ENCODE measurements at places on chromosomes 5 and 9. TPM values are rescaled to one million over a fixed set of nuclear protein-coding genes. Genes with fewer than 3 reads are reported as not detected.

DNA sequence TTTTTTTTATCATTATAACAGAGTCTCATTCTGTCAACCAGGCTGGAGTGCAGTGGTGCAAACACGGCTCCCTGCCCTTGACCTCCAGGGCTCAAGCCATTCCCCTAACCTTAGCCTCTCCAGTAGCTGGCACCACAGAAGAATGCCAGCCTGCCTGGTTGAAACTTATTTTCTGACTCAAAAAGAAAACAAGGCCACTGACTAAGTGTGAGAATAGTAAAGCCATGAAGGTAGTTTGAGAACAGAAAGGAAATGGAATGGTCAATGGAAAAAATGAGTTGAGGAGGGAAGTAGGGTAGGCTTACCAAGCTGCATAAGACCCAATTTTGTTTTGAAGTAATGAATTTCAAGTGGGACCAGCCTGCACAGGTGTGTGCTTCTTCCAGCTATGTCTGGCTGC lies 82.8 kb upstream of the RORB start:
- DNase-seq = no peak

GFRA3 gene
- 1.9 TPM for total RNA-seq

DNA sequence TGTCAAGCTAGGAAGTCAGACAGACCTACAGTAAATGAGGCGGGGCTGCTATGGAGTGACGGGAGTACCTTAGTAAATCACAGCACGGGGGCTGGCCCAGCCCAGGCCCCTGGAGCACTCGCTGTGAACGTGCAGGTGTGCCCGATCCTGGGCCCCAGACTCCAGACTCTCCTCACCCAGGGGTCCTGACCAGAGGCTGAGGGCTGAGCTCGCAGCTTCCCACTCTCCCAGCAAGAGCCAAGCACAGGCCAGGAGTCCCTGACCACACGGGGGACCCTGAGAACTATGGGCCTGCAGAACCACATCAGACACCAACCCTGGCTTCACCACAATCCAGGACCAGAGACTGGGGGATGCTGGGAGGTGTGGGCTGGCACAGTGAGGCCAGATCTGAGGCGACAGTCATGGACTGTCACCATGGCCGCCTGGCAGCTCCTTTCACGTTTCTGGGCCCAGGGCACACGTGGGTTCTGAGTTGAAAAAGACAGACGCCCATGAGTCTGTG lies 73.4 kb downstream of the ADAMTS2 start:
- peak; percentile 33 for DNase-seq

- DNase-seq = no peak
These were observed 3.9 kb downstream of the SSBP2 start for GRCh38 chr5:81747030-81747429.

SLC4A9 gene
- 0.26 TPM for total RNA-seq

IL13 gene
- total RNA-seq = not detected

DNA sequence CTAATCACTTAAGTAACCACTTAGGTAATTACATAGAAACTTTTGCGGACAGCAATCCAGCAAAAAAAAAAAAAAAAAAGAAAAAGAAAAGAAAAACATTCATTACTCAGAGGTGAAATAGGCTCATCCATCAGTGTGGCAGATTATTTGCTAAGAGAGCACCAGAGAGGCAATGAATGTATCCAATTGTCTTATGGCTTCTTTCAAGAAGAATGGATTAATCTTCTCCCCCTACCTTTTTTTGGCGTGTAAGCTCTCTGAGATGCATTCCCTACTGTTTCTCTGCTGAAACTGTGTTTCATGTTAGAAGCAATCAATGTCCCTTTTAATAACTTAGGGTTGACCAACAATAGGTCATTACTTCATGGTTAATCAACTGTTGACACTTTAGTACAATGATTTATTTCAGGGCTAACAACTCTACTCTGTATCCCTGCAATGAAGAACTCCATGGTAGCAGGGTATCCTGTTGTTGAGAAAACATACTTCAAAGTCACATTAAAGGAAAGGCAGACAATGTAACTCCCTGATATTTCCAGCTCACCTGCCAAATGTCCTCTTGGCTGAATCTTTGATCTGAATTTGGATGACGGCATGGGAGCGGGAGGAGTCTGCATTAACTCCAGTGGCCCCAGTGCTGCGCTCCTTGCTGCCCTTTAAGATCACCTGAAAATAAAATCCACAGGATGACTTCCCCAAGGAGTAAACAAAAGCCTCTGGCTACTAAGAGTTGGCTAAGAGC lies 57.6 kb downstream of the KIF24 start:
- no peak for DNase-seq

GARIN3 gene
- not detected for total RNA-seq

DNA sequence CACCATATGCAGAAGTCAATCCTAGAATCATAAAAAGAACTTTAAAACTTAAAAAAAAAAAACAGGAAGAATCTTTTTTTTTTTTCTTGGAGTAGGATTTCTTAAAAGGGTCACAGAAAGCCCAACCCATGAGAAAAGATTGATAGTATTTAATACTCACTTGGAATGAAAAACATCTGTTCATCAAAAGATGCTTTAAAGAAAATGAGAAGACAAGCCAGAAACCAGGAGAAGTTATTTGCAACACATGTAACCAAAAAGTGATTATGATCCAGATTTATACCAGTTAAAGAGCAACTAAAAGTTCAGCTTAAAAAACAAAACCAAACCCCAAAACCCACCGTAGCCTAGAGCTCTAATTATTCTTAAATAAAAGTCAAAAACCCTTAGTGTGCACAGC lies 69.3 kb downstream of the TLE4 start:
- no peak for DNase-seq

DNA sequence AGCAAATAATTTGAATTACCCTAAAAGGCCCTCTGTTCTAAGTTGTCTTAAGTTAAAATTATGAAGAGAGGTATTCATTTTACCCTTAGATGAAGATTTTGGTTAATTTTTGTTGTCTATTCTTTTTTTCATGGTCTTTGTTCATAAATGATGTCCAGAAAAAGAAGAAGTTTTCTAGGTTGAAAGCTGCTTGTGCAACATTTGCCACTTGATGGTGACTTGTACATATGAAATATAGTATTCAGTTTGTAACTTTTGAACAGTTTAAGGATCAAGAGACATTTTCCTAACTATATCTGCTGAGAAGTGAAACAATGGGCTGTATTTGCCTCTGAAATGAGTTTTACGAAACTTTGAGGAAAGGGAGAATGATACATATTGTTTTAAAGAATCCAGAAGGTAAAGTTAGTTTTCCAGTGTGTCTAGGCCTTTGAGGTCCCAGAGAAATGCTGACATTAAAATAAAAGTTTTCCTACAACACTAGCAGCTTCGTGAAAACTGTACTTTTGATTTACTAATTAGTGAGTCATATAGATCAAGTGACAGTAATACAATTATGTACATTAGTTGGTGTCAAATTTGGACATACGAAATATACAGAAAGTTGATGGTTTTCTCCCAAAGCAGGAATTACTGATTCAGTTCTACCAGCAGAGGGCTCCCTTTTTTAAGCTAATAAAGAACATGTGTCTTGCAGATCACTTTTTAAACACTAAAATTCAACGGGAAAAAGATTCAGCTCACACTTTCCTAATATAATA lies 70.5 kb downstream of the PIK3R1 start:
- no peak for DNase-seq

MELK gene
- 1.1 TPM for total RNA-seq

GRCh38 chr5:174916227-174916626 lies 191.8 kb downstream of the MSX2 start:
- DNase-seq = no peak

PTPN3 gene
- total RNA-seq = 5.8 TPM

Data from right cardiac atrium (tissue), 5 donors.